ENCODE measurements at places on chromosomes 6 and 20.

GRCh38 chr6:138454981-138455706 lies 44.1 kb downstream of the NHSL1 start:
- DNase-seq = peak; percentile 12

- DNase-seq = no peak
Measured at GRCh38 chr6:168107191-168107983, 28.4 kb upstream of the FRMD1 start.

GRCh38 chr20:7696311-7696710 lies 243.9 kb downstream of the HAO1 start:
- DNase-seq = no peak

- DNase-seq = no peak
Measured at GRCh38 chr6:38184585-38185080, 365.1 kb downstream of the ZFAND3 start.

DNA sequence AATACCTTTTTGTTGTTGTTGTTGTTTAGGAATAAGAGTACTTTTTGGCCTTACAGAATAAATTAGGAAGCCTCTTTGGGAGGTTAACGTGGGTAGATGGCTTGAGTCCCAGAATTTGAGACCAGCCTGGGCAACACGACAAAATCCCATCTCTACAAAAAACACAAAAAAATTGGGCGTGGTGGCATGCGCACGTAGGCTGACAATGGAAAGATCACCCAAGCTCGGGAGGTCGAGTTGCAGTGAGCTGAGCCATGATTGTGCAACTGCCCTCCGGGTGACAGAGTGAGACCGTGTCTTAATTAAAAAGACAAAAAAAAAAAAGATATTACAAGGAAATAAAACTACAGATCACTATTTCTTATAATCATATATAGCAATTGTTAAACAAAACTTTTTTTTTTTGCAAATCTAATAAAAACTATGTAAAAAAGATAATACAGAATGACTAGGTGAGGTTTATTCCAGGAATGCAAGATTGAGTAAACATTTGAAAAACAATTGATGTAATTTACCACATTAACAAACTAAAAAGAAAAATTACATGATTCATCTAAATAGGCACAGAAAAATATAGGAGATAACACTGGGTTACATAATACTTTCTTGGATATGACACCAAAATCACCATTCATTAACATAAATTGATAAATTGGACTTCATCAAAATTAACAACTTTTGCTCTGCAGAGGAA lies 43.6 kb upstream of the ASCC3 start:
- no peak for DNase-seq

DNA sequence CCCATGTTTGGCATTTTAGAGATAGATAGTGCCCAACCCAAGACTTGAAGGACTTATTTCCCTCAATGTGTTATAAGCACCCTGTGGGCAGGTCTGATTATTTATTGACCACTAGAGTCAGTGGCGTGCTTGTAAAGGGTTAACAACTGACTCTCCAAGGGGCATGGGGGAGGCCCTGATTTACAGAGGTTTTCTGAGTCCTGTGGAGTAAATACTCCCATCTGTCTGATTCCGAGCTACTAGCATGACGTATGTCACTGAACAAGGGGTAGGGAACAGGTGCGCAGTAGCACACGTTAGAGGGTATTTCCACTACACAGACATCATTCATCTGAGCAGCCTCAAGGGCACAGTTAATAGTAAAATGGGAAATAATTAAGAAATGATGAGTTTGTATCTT lies 17.4 kb upstream of the TRAM2 start:
- no peak for DNase-seq

DNA sequence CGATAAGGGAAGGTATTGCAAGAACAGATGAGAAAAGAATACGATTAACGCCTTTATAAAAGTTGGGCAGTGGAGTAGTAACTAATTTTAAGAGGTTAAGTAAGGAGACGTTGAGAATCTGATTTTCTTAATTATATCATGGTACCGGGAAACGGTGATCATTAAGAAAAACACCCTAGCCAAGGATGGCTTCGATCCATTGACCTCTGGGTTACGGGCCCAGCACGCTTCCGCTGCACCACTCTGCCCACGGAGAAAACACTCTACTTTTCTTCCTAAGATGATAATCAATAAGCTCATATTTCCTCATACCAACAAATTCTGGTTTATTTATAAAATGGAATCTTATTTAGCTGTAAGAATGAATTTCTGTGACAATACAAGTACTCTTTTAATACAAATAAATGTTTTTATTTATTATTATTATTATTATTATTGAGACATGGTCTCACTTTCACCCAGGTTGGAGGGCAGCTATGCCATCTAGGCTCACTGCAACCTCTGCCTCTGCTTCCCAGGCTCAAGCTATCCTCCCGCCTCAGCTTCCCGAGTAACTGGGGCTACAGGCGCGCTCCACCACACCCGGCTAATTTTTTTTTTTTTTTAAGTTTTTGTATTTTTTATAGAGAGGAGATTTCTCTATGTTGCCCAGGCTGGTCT lies 8.3 kb downstream of the POM121L2 start:
- DNase-seq = no peak

DNA sequence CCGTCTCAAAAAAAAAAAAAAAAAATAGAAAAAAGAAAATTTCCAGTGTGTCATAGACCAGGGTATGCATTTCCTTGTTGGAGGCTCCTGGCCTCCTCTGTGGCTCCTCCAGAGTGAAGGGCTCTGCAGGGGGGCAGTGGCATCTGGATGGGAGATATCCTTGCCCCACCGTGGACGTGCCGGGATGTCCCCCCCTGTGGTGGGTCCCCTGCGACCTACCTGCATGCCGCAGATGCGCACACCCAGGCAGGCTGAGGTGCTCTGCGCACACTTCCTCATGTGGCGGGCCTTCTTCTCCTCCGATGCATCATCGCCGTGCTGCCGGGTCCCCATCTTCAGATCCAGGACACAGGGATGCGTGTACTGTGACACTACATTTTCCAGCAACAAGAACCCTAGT lies 13.7 kb upstream of the UQCC2 start:
- no peak for DNase-seq

Measured in stimulated activated CD4-positive, alpha-beta T cell treated with anti-CD3 and anti-CD28 coated beads, TNF-alpha, amount 100 ng/mL, for 4 hours (primary cell).